Type B pancreatic cell (in vitro differentiated cells): ENCODE measurements at places on chromosomes 5 and 9.

DNA sequence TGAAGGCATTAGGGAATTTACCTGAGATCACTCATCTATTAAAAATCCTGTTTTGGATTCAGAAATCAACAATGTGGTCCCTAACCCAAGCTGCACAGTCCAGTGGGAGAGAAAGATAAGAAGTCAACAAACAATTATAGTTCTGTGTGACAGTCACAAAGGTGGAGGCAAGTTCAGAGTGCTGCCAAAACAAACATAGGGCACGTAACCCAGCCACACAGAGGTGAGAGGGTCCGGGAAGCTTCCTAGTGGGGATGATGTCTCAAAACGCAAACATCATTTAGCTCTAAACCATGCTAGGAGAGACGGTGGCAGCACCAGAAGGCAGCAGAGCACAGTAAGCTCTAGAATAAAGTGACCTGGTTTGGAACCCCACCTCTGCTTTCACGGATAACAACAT, 158.9 kb downstream of the MAPKAP1 start:
- no peak overlapping the region for H3K4me3 ChIP-seq
- no peaks in the 10 kb centered on the region for H3K27me3 ChIP-seq
- no peak overlapping the region for H3K27ac ChIP-seq
- no peaks in the 10 kb centered on the region for H3K36me3 ChIP-seq
- DNase-seq: no peak
- H3K4me1 ChIP-seq: peaks cover 23% of the 10 kb centered on the region

GRCh38 chr5:141677415-141677814, 4.6 kb downstream of the ARAP3 start:
- H3K27ac ChIP-seq: no peak overlapping the region
- no peak overlapping the region for H3K4me3 ChIP-seq
- H3K4me1 ChIP-seq: peaks cover 15% of the 10 kb centered on the region
- no peaks in the 10 kb centered on the region for H3K36me3 ChIP-seq

DNA sequence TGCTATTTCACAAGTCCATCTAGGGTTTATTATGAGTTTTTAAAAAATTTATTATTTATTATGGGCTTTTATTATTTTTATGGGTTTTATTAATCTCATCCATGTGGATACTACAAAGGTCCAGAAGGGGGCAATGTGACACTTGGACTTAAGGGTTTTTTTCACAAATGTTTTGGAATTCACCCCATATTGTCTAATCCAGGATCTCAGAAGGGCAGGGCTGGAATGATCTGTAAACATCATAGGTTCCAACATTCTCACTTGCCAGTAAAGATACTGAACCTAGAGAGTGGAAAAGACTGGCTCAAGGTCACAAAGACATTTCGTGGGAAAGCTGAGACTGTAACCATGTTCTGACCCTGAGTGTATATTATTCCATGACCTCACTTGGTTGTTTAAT, 35.6 kb downstream of the NIM1K start:
- no peak overlapping the region for H3K4me3 ChIP-seq
- H3K4me1 ChIP-seq: no peaks in the 10 kb centered on the region
- no peaks in the 10 kb centered on the region for H3K27me3 ChIP-seq
- DNase-seq: no peak
- H3K27ac ChIP-seq: no peak overlapping the region
- H3K36me3 ChIP-seq: no peaks in the 10 kb centered on the region

DNA sequence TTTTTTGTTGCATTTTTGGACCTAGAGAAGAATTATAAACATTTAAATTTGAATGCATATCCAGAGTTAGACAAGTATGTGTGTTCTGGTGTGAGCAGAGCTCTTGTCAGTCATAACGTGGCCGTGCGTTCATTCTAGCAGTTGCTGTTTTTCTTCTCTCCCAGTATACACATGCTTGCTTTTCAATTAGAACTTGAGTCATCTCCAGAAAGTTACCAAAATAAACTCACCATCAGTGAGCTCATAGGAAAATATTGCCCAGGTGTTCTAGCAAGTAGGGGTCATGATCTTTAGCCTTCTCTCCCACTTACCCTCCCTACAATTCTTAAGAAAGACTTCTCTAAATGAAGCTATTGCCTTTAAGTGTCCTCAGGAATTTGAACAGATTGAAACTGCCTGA, 247.5 kb upstream of the TUT7 start:
- H3K4me3 ChIP-seq: peak overlapping the region; percentile 5
- no peaks in the 10 kb centered on the region for H3K36me3 ChIP-seq
- no peaks in the 10 kb centered on the region for H3K27me3 ChIP-seq

DNA sequence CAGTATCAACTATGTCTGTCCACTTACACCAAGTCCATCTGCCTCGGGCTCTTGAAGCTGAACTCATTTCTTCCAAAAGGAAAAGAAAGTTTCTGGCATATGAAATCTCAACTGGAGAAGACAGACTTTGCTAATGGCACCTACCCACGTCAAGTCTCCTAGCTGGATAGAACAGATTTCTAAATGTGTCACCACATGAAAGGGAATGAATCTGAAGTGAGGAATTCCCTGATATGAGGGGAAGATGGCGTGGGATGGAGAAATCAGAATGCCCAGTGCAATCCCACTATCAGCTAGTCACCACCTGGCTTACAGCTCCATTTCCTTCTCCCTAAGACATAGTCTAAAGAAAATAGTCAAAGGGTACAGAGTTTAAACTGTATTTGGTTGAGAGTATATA, 144.7 kb downstream of the PAPPA start:
- H3K4me3 ChIP-seq: no peak overlapping the region
- H3K36me3 ChIP-seq: no peaks in the 10 kb centered on the region
- H3K4me1 ChIP-seq: peaks cover 11% of the 10 kb centered on the region
- no peak overlapping the region for H3K27ac ChIP-seq
- DNase-seq: no peak

DNA sequence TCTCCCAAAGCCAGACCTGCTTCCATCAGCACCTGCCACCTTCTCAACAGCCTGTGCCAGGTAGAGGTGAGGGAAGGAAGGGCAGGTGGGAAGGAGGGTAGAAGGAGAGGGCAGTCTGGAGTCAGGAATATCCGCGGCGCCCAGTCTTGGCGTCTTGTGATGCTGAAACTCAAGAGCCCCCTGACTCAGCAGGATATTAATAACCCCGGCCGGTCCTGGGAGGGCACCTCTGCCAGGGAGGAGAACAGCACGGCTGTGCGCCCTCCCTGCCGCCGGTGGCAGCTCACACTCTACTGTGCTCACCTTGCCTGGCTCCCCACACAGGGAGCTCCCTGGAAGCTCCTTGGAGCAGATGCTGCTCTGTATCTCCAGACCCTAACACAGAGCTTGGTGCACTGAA, 11.6 kb upstream of the NTNG2 start:
- H3K4me1 ChIP-seq: peaks cover 11% of the 10 kb centered on the region
- no peak overlapping the region for H3K4me3 ChIP-seq
- H3K36me3 ChIP-seq: no peaks in the 10 kb centered on the region
- DNase-seq: no peak
- no peak overlapping the region for H3K27ac ChIP-seq

DNA sequence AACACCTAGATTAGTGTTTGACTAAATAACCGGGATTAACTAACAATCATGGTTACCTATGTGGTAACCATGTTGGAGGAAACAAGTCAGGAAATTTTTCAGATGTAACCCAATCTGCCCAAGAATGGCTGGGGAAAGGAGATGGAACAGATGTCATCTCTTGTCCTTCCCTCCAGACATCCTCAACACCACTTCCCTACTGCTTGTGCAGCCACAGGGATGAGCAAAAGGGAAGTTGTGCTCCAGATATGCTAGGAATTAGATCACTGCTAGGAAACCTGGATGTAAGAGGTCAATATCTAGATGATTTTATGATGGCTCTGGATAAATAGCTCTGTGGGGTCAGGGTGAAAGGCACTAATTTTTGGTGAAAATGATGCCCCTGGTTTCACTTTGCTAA, 61.3 kb upstream of the ELL2 start:
- H3K4me3 ChIP-seq: no peak overlapping the region
- H3K36me3 ChIP-seq: no peaks in the 10 kb centered on the region
- DNase-seq: no peak
- no peak overlapping the region for H3K27ac ChIP-seq
- no peaks in the 10 kb centered on the region for H3K27me3 ChIP-seq
- no peaks in the 10 kb centered on the region for H3K4me1 ChIP-seq

- no peak overlapping the region for H3K27ac ChIP-seq
- no peaks in the 10 kb centered on the region for H3K36me3 ChIP-seq
- peaks cover 15% of the 10 kb centered on the region for H3K27me3 ChIP-seq
Observed at GRCh38 chr9:134491856-134492255, 149.7 kb upstream of the COL5A1 start.

DNA sequence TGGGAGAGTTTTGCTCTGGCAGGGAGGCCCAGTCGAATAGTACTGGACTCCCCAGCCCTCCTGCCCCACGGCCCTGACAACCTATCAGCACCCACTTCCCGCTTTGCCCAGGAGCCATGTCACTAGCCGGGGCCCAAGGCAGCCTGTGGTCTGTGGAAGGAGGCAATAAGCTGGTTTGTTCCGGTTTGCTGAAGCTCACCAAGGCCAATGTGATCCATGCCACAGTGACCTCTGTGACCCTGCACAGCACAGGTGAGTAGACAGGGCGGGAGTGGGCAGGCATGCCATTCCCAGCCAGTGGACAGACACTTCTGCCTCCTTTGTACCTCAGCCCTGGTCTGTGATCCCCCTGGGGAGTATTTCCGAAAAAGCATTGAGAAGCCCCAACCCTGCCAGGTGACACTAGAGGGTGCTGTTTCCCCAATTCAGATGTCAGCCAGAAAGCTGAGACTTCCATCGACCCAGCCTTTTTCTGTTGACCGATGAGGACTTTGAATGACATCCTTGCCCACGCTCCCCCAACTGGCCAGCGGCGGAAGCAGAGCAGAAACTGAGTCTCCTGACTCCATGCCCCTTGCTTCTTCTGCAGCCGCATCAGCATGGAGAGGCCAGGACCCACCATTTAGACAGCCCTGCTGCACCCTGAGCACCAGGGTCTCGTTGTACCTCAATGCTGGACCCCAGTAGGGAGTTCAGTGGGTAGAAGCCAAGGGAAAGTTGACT, 9.6 kb downstream of the PCYOX1L start:
- H3K4me3 ChIP-seq: no peak overlapping the region
- H3K36me3 ChIP-seq: no peaks in the 10 kb centered on the region
- peaks cover 14% of the 10 kb centered on the region for H3K4me1 ChIP-seq

DNA sequence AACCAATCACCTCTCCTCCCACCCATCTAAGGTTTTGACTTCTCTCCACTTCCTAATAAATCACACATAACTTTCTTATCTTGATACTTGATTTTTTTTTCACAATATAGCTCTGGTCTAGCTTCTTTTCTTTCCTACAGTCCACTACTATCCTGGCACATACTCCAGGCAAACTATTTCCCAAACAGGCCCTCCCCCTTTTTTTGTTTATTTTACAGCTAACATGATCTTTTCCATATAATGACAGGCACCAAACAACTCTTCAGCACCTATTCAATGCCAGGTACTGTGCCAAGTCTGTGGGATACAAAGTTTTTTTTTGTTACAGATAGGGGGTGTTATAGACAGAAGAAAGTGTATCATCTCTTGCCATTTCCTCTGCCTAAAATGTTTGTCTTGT, 7.9 kb downstream of the TYRP1 start:
- H3K4me1 ChIP-seq: peaks cover 15% of the 10 kb centered on the region
- no peaks in the 10 kb centered on the region for H3K27me3 ChIP-seq

- no peaks in the 10 kb centered on the region for H3K36me3 ChIP-seq
- no peak for DNase-seq
- H3K27me3 ChIP-seq: peaks cover 4% of the 10 kb centered on the region
- no peak overlapping the region for H3K27ac ChIP-seq
- no peak overlapping the region for H3K4me3 ChIP-seq
Observed at GRCh38 chr5:155872629-155873220, 454.2 kb upstream of the SGCD start.
